ENCODE measurements at places on chromosomes 5 and 9. TPM values are rescaled to one million over a fixed set of nuclear protein-coding genes. Genes with fewer than 3 reads are reported as not detected.

GRCh38 chr9:76441551-76442322, 17.2 kb upstream of the GCNT1 start:
- peaks cover 6% of the 10 kb centered on the region for H3K36me3 ChIP-seq
- DNase-seq, result peak; percentile 74
- H3K4me1 ChIP-seq, result peaks cover 74% of the 10 kb centered on the region
- peak overlapping the region; percentile 81 for H3K4me3 ChIP-seq

DNA sequence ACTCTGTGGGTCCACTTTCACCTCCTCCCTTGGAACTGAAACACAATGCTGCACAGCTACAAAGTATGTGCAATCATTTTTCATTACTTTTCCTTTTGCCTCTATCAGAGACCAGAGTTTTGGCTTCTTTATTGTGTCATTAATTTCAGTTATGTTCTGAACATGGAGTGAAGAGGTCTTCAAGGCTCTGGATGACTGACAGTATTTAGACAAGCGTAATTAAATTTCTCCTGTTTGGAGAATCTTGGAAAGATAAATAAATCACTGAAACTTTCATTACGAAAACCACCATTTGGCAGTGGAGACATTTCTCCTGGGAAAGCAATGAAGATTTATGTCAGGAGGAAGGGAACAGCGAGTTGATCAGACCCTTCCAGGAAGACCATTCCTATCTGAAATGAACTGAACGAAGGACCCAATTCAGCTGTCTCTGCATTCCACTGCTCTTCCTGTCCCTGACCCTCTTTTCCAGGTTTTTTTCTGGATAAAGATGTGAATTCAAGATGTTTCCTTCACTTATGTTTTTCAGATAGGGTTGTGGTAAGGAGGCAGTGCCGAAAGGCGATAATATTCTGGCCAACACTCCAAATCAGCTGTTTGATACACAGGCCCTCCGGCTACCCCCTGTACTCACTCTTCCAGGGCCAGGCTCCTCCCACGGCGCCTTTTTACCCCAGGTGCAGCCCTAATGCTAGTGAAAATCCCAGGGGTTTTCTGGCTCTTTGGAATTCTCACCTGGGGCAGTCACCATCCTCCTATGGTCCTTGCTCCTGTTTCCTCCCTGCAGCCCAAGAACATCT, 77.2 kb upstream of the OSMR start:
- no peaks in the 10 kb centered on the region for H3K36me3 ChIP-seq
- no peaks in the 10 kb centered on the region for H3K4me1 ChIP-seq
- DNase-seq, result no peak
- peaks cover 11% of the 10 kb centered on the region for H3K27me3 ChIP-seq

DNA sequence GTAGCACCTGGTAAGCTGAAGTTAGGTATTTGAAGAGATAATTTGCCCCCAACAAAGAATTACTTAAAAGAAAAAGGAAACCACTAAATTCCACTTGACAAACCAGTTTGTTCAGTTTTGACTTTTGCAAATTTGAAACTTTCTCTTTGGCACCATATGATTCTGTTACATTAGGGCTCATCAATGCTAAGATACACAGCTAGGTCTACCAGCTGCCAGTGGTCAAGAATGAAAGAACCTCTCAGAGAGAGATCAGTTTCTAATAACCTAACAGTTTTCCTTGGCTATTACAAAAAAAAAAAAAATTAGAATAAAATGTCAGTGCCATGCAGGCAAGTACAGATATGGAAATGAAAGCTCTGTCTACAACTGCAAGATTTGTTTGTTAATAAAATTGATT, 92.3 kb downstream of the CAAP1 start:
- no peak for DNase-seq
- H3K27ac ChIP-seq, result no peak overlapping the region
- no peaks in the 10 kb centered on the region for H3K4me1 ChIP-seq

- peaks cover 37% of the 10 kb centered on the region for H3K27me3 ChIP-seq
- peaks cover 9% of the 10 kb centered on the region for H3K36me3 ChIP-seq
- H3K4me1 ChIP-seq, result peaks cover 21% of the 10 kb centered on the region
- DNase-seq, result peak; percentile 16
- H3K27ac ChIP-seq, result peak overlapping the region; percentile 83
These were observed 7.1 kb upstream of the IFNA6 start for GRCh38 chr9:21357479-21358460.

Gene HSPA4
- 173 TPM for total RNA-seq

Gene DOK3
- 5.7 TPM for total RNA-seq

Gene DMXL1
- total RNA-seq, result 43.6 TPM

Data from activated T-cell treated with anti-CD3 and anti-CD28 coated beads, Interleukin-2, amount 50 U/mL, for 72 hours (primary cell).